ENCODE measurements at places on chromosomes 16 and 17.

DNA sequence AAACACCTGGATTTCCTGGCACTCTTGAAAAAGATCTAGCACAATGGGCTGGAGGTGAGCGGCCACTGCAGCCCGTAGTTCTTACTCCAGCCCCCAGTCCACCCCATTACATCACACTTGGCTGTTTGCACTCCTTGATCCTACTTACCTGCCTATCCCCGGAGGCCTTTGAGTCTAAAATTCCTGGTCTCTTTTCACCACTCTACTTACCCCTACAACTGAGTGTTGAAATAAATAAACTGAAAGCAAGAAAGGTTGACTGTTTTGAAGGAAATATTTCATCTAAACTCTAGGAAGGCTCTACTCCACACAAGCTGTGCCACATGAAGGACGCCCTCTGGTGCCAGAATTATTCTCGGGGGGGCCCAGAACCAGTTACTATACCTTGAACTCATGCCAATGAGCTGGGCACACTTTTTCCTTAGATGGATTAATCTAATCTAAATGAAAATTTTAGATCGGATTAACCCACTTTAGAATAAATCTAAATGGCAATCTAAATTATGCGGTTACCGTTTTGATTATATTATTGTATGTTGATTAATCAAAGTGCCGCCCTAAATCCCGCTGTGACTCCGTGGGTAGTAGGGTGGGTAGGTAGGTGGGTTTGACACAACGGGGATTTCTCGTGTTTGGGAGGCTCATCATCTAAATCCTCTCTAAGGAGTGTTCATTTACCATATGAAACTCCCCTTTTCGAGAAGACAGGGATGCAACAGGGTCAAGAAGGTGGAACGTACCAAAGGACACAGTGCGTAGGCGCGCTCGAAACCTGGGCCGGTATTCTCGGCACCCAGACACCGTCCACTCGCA lies 651 bp upstream of the EIF1 start:
- no peak for DNase-seq

- no peak for DNase-seq
These were observed 19.9 kb downstream of the SPATA32 start for GRCh38 chr17:45242029-45242414.

GRCh38 chr17:78318407-78318806 lies 41.5 kb downstream of the SOCS3 start:
- no peak for DNase-seq

- no peak for DNase-seq
These were observed 5.8 kb upstream of the KIFC3 start for GRCh38 chr16:57807968-57808528.

GRCh38 chr17:17924131-17924856 lies 47.9 kb downstream of the TOM1L2 start:
- DNase-seq = no peak

DNA sequence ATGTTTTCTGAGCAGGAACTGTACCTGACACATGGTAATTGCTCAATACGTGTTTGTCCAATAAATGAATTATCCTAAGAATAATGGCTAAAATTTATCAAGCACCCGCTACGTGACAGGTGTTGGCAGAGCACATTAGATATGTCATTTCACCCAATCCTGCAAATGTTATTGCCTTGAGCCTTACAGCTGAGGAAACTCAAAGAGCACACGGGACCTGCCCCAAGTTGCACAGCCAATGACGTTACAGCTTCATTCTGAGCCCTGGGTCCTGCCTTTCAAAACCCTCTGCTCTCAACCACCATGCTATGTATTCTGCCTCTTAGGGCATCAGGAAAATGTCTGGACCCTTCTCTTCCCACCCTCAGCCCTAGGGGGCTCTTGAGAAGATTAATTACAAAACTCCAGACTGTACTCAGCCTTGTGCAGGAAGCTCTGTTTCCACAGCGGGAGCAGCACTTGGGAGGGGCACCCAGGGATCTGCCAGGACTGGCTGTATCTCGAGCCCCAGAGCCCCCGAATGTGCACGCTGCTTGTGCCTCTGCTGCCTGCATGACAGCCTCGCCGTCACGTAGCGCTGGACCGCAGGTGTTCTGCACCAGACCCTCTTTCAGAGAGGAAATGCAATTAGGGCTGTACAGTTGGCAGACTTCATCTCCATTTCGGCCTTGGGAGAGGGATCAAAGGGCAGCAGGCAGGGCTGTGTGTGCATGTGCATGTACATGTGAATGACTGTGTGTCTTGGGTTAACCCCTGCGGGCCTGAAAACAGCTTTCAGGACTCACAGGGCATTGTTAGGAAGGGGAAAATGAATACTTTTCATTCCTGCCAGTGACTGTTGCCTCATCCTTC lies 71.6 kb downstream of the GPR139 start:
- DNase-seq = no peak

GRCh38 chr17:65054602-65055001 lies 1.9 kb downstream of the GNA13 start:
- no peak for DNase-seq

DNA sequence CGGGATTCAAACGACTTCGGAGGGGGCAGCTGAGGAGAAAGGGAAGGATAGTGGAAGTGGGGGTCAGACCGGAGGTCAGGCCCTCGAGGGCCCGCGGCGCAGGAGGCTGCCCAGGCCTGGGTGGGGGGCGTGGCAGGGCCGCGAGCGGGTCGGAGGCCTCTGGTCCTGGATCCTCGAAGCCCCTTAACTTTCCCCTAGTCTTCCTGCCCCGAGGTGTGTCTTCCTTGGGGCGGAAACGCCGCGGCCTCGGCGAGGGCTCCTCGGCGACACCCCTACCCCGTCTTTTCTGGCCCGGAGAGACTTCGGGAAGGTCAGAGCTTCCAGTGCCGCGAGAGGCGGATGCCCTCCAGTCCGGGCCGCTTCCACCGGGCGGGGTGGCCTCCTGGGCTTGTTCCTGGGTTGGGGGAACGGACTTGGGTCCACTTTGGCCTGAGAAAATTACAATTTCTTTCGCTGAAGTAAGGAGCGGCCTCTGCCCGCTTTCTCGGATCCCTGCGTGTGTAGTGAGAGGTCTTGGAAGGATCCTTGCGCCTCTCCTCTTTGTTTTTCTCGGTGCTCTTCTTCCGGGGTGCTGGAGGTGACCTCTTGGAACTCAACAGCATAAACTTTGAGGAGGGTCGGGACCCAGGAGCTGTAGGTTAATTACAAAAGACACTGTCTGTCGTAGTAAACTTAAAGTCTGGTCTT lies 491 bp downstream of the IST1 start:
- peak; percentile 65 for DNase-seq

DNA sequence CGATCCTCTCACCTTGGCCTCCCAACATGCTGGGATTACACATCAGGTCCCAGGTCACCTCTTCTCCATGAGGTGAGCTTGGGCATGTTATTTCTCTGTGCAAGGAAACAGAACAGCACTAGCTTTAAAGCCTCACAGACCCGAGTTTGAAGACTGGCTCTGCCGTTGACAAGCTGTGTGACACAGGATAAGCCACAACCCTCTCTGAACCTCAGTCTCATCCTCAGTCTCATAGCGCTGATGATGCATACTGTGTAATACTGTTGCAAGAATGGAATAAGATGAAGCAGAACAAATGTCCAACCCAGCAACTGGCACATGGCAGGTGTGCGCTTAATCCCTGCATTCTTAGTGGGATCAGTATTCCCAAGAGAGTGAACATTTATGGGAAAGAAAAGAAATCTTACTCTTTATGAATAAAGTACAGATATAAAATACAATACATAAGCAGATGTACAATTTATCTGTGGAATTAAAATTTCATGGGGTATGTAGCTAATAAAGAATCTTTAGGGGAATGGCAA lies 43.5 kb downstream of the ABAT start:
- DNase-seq = no peak

- no peak for DNase-seq
These were observed 1.3 kb upstream of the CES3 start for GRCh38 chr16:66959704-66960161.

- DNase-seq = no peak
These were observed 13.4 kb upstream of the TAOK1 start for GRCh38 chr17:29376667-29377270.

- DNase-seq = peak; percentile 59
These were observed at the start of gene CDYL2 for GRCh38 chr16:80804526-80805383. CDYL2 (minus strand) TSS chr16:80804598; CDS start chr16:80804173, 425 bp downstream.

DNA sequence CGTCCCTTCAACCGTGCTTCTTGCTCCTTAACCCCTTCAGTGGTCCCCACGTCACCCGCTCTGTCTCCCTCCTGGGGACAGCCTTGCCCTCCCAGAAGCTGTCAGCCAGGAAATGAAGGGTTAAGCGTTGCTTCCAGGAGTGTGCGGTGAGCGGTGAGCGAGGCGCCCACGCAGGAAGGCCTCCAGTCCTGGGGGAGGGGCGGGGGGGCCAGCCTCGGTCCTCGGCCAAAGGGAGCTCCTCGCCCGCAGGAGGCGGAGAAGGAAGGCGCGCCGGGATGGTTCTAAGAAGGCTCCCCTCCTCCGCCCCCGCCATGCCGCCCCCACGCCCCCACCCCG lies 2.3 kb downstream of the RBFOX3 start:
- no peak for DNase-seq

DNA sequence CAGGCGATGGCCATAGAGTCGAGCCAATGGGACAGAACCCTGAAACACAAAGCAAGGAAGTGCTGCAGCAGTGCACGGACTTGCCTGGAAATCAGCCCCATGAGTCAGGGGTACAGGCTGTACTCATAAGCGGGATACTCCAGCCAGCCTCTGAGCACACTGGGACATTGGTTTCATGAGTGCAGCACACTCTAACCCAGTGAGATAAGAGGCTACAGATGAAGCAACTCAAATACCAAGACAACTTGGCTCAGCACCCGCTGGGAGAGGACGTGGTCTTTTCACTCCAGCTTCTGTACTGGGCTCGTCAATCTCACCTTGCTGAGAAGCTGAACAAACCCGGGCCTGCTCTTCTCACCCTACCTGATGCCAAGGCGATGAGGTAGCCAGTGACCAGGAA lies 98.2 kb downstream of the AXIN2 start:
- no peak for DNase-seq

DNA sequence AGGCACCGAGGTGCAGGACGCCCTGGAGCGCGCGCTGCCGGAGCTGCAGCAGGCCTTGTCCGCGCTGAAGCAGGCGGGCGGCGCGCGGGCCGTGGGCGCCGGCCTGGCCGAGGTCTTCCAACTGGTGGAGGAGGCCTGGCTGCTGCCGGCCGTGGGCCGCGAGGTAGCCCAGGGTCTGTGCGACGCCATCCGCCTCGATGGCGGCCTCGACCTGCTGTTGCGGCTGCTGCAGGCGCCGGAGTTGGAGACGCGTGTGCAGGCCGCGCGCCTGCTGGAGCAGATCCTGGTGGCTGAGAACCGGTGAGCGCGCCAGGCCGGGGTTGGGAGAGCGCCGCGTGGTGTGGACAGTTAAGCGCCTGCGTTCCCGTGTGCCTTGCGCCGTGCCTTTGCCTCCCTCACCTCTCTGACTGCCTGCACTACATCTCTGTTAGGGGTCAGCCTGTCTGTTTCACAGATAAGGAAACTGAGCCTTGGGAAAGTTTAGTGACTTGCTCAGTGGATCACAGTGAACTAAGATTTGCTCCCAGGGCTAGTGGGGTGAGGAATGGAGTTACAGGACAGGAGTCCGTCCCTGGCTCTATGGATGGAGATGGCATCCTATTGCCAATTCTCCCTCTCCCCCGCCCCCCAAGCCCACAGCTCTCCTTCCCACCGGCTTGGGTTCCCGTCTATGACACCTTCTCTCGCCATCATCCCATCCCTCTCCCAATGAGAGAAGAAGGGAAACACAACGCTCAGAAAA lies 880 bp downstream of the SARM1 start:
- no peak for DNase-seq

- no peak for DNase-seq
These were observed 35.8 kb downstream of the FA2H start for GRCh38 chr16:74738816-74739215.

DNA sequence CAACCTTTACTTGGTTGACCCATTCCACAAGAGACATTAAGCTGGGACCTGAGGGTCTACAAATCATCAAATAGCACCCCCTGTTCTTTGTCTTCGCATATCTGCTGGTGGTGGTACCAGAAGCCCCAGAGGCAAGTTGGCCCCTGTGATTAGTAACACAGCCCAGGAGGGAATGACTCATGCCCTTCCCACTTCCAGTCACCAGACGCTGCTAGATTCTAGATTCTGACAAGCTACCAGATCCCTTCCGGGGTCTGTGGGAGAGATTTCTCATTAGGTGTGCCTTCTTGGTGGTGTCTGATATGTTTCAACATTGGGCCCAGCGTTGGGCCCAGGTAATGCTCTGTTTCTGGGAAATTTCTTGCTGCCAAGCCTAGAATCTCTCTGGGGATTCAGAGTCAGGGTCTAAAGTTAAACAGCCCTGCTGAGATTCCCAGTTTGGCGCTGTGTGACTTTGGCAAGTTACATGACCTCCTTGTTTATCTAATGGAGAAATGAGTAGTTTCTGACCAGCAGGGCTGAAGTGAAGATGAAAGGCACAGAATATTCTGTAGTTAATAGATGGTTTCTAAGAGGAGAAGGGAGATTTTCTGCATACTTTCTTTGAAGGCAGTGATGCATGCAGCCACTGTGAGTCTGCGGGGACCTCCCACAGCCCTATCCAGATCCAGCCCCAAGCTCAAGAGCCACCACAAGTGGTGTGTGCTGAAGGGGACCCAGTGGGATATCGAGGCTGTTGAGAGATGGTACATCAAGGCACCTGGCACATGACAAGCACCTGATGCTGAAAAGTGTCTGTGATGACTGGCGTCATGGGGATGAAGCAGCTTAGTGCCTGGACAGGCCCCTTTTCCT lies 3.9 kb downstream of the TRPV2 start:
- no peak for DNase-seq

- DNase-seq = no peak
These were observed 14.6 kb downstream of the IRX6 start for GRCh38 chr16:55338646-55339045.

DNA sequence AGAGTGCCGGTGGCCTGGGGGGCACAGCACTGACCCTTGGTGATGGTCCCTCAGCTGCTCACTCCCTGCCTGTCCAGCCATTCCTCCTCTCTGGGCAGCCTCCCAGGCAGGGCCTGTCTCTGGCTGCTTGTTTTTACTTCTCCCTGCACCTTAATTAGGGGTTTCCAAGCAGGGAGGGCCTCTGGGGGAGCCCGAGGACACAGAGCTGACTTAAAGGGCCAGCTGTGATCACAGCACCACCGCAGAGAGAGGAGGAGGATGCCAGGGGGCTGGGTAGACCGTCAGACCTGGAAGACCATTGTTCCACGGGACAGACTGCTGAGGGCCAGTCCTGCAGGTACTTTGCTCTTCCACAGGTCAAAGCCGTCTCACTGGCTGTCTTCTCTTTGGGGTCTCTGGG lies 1.2 kb upstream of the DPH1 start:
- DNase-seq = no peak

All from activated CD4-positive, CD25-positive, alpha-beta regulatory T cell treated with anti-CD3 and anti-CD28 coated beads, Interleukin-2, amount 50 U/mL, for 72 hours (primary cell).